Suprapubic skin (tissue), 4 donors: ENCODE measurements at places on chromosomes 4 and X.

- DNase-seq = no peak
Observed at GRCh38 chrX:109472939-109473735, 8.7 kb downstream of the GUCY2F start.

DNA sequence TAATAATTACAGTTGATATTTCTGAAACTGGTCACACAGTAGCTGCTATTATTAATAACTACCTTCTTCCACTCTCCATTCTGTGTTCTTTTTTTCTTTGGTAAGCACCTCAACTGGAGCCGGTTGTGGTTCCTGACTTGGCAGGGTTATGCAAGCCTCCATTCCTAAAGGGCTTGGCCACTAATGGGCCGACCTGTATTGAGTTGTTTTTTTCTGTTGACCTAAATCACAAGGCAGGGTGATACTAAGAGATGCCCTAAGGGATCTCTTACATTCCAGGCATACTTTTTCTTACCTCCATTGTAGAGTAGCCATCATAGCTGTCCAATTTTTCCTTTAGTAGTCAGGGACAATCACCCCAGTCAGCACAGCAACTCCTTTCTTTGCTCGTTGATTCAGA lies 1295.8 kb upstream of the ADGRL3 start:
- DNase-seq = no peak

DNA sequence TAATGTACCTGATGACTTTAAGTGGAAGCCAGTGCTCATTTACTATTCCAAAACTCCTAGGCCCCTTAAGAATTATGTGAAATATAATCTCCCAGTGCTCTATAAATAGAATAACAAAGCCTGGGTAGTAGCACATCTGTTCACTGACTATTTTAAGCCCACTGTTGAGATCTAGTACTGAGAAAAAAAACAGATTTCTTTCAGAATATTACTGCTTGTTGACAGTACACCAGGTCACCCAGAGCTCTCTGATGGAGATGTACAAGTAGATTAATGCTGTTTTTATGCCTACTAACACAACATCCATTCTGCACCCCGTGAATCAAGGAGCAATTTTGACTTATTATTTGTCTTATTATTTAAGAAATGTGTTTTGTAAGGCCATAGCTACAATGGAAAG lies 75.7 kb downstream of the FAM47C start:
- no peak for DNase-seq

GRCh38 chr4:90766837-90767236 lies 639.6 kb downstream of the CCSER1 start:
- DNase-seq = no peak

DNA sequence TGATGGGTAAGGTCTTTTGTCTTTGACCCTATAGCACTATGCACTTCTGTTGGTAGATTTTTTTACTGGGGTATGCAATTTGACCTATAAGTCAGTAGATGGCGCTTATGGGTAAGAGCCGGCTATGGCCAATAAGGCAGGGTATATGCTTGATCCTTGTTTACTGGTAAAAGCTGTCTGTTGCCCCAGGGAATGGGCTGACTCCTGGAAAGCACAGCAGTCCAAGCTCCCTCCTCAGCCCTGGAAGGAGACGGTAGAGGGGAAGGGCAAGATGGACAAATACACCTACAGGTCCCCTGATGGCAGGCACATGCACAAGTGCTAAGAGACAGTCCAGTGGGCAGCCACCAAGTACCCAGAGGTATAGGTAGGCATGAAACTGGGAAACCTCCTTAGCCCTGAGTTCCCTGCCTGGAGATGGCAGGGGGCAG lies 63.7 kb downstream of the ADAMTS3 start:
- DNase-seq = no peak

- DNase-seq = no peak
Observed at GRCh38 chrX:109643687-109644086, 18.7 kb upstream of the KCNE5 start.
